ENCODE measurements at places on chromosomes 6 and 20.
A peak's percentile ranks its signal among the peaks of the same experiment; 100 is the strongest.

DNA sequence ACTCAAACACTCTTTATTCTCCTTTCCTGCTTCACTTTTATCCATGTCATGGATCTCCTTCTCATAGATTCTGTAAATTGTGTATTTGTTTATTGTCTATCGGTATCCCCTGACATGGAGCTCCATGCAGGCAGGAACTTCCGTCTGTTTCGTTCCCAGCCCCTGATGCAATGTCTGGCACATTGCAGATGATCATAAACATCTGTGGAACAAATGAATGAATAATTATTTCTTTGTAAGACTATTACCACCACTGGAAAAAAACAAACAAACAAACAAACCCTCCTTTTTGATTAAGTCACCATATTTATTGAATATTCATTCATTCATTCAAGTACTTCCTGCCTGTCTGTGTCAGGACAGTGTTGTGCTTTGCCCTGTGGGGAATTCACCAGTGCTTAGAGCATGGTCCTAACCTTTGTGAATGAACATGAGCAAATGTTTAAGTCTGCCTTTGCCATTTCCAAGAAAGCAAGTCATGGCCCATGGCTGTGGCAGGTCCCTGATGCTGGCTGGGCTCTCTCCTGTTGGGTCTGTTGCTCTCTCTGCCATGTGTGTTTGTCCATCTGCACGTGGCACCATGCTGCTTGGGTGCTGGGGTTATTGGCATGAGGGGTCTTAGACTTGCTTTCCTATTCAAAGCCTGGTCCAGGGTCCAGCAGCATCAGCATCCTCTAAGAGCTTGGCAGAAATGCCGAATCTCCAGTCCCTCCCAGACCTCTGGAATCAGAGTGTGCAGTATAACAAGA, 47.5 kb upstream of the NAA20 start:
- no peak for DNase-seq

DNA sequence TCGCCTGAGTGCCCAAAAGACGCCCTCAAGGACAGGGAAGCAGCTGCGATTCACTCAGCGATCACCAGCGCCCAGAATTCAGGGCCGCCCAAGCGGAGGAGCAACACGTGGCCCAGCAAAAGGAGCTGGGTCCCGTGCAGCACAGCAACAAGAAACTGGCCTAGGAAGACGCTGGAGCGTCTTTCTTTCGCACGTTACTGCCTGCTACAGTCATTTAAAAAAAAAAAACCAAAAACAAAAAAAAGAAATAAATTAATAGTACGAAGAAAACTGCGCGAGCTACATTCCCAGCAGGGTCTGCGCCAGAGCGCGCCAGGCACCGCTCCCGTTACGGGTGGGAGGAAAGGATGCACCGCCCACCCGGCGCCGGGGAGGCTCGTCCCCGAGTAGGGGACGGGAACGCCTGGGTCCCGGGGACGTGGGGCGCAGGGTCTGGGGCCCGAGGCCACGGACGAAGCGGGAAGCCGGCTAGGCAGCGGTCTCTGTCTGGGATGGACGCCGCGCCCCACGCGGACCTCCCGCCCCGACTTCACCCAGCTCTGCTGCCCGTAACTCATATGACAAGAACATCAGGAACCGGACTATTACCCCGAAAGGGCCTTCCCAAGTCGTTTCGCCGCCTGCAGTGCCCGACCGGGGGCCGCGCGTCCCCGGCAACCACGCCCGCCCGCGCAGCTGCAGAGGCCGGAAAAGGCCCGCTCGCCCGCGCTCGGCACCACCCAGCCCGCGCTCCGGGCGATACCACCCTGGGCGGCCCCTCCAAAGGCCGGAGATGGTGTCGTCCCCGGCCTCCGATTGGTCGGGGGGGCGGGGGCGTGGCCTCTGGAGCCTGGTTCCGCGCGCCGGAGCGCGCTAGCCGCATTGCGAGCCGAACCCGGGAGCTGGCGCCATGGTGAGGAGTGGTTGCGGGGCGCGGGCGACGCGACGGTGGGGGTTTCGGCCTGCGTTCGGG, at the start of gene NOP56:
NOP56 (plus strand) TSS at position 861 of the 952 bp plus-strand sequence; CDS start at position 890, 29 bp downstream.
- DNase-seq: peak; percentile 90

DNA sequence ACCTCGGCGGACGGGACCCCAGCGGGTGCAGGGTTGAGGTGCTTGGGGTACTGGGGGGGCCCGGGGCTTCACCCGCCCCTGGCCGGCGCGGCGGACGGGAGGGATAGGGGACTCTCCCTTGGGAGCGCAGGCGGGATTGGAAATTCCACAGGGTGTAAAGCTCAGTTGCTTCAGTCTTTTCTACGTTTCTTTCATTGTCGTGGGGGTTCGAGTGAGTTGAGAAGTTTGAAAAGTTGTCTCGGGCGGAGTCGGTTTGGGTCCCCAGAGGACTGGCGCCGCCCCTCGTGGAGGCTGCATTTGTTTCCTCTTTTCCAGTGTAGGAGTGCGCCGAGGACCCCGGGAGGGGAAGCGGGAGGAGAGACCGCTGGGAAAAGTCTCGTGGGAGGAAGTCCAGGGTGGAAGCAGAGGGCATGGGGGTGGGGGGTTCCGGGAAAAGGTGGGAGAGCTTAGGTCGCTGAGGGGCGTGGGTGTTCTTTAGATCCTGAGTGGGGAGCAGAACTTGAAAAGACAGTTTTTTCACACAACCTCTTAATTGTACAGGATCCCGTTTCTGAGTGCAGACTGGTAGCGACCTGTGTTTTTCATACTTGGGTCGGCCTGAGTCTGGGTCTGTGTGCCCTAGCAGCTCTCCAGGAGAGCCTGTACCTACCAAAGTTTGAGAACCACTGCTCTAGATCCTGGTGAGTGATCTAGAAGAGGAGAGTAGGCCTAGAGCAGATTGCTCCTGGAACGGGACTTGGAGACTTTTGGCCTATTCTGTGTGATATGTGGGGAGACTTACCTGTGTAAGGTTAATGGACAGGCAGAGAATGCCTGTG, 495 bp downstream of the FAM83B start:
- no peak for DNase-seq

DNA sequence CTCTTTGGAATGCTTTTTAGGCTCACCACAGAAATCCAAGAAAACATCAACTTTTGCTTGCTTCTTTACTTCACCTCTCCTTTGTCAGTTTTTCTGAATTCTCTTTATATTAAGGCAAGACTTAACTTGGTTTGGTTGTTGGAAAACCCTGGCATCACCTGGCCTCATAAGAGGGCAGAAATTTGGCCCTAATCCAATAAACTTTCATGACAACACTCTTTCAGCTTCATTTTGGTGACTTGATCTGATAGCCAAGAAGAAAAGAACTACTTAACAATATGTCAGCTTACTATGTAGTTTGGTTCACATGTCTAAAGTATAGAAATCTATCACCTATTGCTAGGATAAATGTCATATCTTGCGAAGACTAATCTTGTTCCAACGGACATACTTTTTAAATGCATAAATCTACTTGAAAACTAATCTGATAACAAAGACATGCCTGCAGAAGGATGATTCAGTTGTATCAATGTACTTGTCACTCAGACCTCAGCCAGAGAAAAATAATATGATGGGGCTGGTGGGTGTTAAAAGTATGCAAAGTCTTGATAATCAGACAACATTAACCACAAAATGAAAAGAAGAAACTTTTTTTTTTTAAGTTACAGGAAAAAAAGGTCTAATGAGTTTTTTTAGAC, 19.3 kb upstream of the HBS1L start:
- DNase-seq: peak; percentile 98

- no peak for DNase-seq
Observed at GRCh38 chr20:64106981-64107735, at the start of gene NPBWR2. TSS of gene NPBWR2 (minus strand) at chr20:64107565. CDS start at chr20:64106831, 734 bp downstream.

GRCh38 chr6:91941838-91942237, 1355.0 kb upstream of the MAP3K7 start:
- no peak for DNase-seq

GRCh38 chr6:80942911-80943310, 809.6 kb downstream of the TENT5A start:
- DNase-seq: no peak

- DNase-seq: no peak
Observed at GRCh38 chr6:90109141-90109540, 187.5 kb downstream of the BACH2 start.

- DNase-seq: no peak
Observed at GRCh38 chr20:51420111-51420510, 122.4 kb downstream of the NFATC2 start.

- no peak for DNase-seq
Observed at GRCh38 chr6:138250513-138251247, 32.4 kb upstream of the PBOV1 start.

DNA sequence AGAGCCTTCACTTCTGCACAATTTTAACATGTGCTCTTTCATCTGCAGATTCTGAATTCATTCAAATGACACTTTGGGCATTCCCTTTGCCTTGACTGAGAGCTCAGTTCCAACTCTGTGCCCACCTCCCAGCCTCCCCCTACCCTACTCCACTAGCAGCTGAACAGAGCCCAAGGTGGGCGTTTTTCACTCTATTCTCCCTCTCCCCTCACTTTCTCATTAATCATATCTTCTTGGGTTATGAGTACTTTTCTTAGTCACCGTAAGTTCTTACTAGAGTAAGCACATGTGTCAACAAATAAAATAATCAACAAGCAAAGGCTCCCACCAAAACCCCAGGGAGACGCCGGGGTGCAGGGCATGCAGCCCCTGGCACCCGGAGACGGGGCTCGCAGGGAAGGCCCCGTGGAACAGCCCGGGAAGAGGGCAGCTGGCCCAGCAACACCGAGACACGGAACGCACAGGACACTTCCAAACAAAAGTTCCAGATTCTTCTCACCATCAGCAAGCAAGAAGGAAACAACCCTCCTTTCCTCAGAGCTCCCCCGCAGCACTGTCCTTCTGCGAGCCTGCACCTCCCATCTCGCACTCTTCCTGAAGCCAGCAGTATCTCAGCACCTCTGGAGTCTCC, 34.1 kb downstream of the TAF4 start:
- no peak for DNase-seq

DNA sequence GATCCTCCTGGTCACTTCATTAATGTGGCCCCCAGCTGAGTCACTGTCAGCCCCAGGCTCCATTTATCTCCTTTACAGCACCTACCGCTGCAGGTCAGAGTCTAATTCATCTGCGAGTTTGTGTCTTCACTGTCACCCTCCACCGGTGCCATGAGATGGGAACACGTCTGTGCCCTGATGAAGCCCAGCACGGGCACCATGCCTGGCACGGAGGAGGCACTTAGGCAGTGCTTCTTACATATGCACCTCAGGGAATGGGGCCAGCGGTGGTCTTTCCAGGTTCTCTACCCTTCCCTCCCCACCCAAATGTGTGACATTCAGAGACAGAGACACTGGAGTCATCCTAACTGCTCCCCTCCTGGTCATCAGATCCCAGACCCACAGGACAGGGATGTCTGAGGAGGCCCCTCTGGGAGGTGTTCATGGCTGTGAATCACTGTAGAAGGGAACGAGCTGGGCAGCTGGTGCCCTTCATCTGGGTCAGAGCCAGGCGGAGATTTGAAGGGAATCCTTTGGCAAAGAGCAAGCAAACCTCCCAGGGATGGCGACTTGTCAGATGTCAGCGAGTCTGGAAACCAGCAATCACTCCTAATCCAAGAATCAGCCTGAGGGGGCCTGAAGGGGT, 364.6 kb downstream of the PREX1 start:
- no peak for DNase-seq

DNA sequence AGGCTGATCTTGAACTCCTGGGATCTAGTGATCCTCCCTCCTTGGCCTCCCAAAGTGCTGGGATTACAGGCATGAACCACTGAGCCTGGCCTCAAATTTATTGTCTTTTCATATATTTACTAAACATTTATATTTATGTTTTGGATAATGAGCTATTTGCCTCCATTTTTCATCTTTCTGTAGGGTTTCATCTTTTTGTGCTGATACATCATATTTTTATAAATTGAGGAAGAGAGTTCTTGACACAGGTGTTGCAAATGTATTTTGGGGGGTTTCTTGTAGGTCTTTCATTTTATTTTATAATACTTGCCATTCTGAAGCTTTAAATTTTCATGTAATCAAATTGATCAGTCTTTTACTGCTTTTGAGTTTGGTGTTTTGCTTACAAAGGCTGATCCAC, 72.4 kb downstream of the L3MBTL3 start:
- no peak for DNase-seq

GRCh38 chr20:20267685-20268370, 100.1 kb upstream of the INSM1 start:
- no peak for DNase-seq

GRCh38 chr6:31658158-31658688, 2.4 kb downstream of the C6orf47 start:
- DNase-seq: no peak

DNA sequence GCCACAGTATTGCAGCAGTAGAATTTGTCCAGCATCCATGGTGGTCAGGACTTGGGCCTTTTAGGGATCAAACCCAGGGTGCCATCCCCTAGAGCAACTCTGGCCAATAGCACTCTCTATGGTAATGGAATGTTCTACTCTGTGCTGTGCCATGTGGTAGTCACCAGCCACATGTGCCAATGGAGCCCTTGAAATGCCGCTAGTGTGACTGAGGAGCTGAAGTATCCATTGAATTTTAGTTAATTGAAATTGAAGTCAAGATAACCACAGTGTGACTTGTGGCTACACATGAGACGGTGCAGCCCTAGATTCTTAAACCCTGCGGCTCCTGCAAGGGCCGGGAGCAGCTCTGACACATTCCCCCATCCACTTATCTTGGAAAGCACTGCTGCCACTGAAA, 54.6 kb downstream of the SLC2A10 start:
- DNase-seq: no peak

DNA sequence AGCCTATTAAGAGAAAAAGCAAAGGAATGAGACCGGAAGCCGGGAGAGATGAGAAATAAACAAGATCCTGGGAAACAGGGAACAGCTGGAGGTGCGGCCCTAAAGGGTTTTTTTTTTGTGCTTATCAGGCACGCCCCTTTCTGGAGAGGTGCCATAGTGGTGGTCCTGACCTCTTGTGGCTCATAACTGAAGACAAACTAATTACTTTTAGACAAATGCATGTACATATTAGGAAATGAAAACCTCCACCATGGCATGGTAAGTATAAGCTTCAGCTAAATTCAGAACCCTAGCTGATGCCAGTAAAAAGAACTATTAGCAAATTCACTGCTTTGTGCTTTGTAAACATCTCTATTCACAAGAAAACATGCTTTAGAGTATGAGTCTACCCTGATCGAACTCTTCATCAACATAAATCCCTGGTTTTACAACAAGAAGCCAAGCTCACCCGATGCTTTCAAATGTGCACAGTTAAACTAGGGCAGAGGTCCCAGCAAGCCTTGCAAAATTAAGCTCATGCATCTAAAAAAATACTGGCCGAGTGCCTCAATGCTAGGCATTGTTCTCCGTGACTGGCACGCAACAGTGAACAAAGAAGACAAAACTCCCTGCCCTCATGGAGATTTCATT, 96.4 kb upstream of the MRPS10 start:
- peak; percentile 18 for DNase-seq

DNA sequence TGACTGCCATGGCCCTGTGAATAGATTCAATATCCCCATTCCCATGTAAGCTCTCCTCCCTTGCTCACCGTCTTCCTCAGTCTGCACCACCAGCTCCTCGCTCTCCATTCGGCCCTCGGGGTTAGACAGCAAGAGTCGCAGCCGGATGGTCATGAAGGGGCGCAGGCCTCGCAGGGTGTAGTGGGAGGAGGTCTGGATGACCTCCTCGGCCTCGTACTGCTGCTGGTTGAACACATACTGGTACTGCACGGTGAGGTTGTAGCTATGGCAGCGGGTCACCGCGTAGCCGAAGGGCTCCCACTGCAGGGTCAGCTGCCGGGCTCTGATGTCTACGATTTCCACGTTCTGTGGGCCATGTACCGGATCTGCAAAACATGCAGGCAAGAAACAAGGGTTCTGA, 717.5 kb downstream of the PTPRT start:
- DNase-seq: no peak

- no peak for DNase-seq
Observed at GRCh38 chr20:58014628-58015315, 213.7 kb downstream of the ANKRD60 start.

All from hematopoietic multipotent progenitor cell treated with erythropoietin and hydrocortisone succinate and interleukin-3 and kit ligand, for 8 days (in vitro differentiated cells).